HCT116 (cell line): ENCODE measurements at places on chromosomes 6 and 20.

DNA sequence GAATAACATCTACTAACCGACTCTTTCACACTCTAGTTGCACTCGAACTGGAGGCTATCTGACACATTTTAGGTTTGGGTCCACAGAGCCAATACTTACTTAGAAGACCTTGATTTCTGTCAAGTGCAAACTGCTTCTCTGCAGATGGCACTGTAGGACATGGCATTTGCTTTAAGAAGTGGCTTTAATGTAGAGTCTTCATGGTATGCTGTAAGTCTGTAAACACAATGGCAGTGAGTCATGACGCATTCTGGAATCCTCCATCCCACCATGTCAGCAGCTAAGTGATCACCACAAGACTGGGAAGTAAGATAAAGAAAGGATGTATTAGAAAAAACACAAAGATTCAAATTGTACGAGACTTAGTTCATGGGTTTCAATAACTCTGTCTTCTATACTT is 377.0 kb upstream of the NOX3 start:
- no peaks in the 10 kb centered on the region for H3K4me1 ChIP-seq
- no peak overlapping the region for H3K27ac ChIP-seq
- H3K36me3 ChIP-seq = no peaks in the 10 kb centered on the region

GRCh38 chr20:23146857-23147637 is 60.9 kb upstream of the CD93 start:
- peak overlapping the region; percentile 52; the same call in 1 of the 2 replicates for H3K4me3 ChIP-seq
- H3K27me3 ChIP-seq = no peaks in the 10 kb centered on the region
- DNase-seq = no peak
- H3K4me1 ChIP-seq = peaks cover 29% of the 10 kb centered on the region
- H3K36me3 ChIP-seq = no peaks in the 10 kb centered on the region

DNA sequence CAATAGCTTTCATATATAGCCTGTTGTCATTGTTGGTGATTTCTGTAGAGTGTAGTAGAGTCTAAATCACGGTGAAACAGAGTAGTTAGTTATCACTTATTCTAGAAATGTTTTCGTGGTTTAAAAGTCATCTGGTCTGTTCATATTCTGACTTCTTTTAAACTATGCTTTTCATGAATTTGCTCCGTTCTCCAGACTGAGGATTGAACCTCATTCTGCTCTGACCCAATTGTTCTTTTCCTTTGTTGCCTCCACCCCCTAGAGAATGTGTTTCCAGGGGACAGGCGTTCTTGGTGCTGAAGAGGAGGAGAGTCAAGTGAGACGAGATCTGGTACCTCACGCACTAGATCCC is 748 bp upstream of the ZNF292 start:
- H3K27ac ChIP-seq = peak overlapping the region; percentile 87
- peak overlapping the region; percentile 91 for H3K4me3 ChIP-seq
- no peaks in the 10 kb centered on the region for H3K27me3 ChIP-seq
- DNase-seq = no peak

DNA sequence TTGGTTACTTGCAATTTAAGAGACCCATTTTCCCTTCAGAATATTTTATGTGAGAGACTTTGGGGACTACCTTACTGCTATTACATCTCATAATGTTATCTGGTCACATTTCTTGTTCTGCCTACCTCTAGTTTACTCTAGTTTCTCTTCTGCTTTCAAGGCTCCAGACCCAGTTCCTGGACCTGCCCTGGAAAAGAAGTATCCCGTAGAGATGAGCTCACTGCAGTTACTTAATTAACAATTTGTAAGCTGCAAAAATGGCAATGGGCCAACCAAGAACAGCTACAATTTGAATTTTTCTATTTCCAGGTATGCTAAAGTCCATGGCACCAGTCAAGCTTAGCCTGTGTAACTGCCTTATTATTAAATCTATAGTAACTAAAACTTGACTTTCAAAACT is 25.0 kb downstream of the TAB2 start:
- no peak for DNase-seq
- no peak overlapping the region for H3K4me3 ChIP-seq
- no peak overlapping the region for H3K27ac ChIP-seq
- no peaks in the 10 kb centered on the region for H3K36me3 ChIP-seq

DNA sequence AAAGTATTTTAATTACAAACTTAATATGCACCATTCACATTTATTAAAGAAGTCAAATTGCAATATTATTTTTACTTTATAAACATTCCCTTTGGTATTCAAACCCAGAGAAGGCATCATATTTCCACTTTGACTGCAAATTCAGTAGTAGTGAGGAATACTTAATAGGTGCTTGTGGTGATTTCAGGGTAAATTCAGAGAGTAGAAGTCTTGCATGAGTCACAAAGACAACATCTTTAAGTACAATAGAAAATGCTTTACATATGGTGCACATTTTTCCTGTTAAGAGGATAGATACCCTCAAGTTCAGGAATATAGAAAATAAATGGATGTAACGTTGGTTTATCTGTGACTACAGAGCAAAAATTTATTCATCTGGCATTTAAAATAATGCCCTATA is 390.2 kb downstream of the TENT5A start:
- no peak overlapping the region for H3K4me3 ChIP-seq
- no peaks in the 10 kb centered on the region for H3K36me3 ChIP-seq
- no peak overlapping the region for H3K27ac ChIP-seq
- DNase-seq = no peak
- no peaks in the 10 kb centered on the region for H3K4me1 ChIP-seq
- H3K27me3 ChIP-seq = no peaks in the 10 kb centered on the region

- no peak overlapping the region for H3K4me3 ChIP-seq
- no peaks in the 10 kb centered on the region for H3K27me3 ChIP-seq
- no peak for DNase-seq
- no peaks in the 10 kb centered on the region for H3K4me1 ChIP-seq
Observed at GRCh38 chr6:90458353-90459224, 128.3 kb downstream of the MAP3K7 start.

GRCh38 chr6:145279993-145280392 is 455.3 kb downstream of the EPM2A start:
- H3K4me1 ChIP-seq = no peaks in the 10 kb centered on the region
- no peak for DNase-seq
- H3K27ac ChIP-seq = no peak overlapping the region
- no peaks in the 10 kb centered on the region for H3K27me3 ChIP-seq
